T-cell (primary cell): ENCODE measurements at places on chromosomes 3 and 15. TPM values are rescaled to one million over a fixed set of nuclear protein-coding genes. Genes with fewer than 3 reads are reported as not detected.

Gene PATL2
- 48.1 TPM for total RNA-seq

Gene TRH
- total RNA-seq = not detected

Gene GOLGA8O
- total RNA-seq = 3.5 TPM

Gene HGD
- total RNA-seq = 3.6 TPM

Gene UNC45A
- total RNA-seq = 43.9 TPM

Gene LEKR1
- 1.2 TPM for total RNA-seq

Gene GOLGA6L4
- total RNA-seq = 2.3 TPM

Gene TOP2B
- 130 TPM for total RNA-seq

Gene LRRC31
- total RNA-seq = not detected

Gene ZNF501
- 4.6 TPM for total RNA-seq

Gene MORC1
- not detected for total RNA-seq

Gene ZBBX
- total RNA-seq = not detected

DNA sequence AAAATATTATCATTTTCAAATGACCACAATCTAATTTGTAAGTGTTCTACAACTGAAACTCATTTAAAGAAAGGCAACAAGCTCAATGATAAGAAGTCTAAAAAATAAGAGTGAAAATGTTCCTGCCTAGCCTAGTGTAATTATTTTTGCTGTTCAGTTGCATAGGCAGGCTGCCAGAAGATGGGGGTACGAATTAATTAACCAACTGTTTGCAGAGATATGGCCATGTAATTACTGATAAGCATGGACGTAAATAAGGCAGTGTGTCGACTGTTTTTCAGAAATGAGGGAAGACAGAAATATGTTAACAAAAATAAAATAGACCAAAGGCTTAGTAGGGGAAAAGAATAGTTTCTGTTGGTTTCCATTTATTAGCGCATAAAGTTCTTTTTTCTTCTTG, 24.7 kb upstream of the SCAANT1 start:
- peaks cover 9% of the 10 kb centered on the region for H3K4me1 ChIP-seq
- no peaks in the 10 kb centered on the region for H3K36me3 ChIP-seq
- no peak for DNase-seq
- no peak overlapping the region for H3K4me3 ChIP-seq

- no peaks in the 10 kb centered on the region for H3K27me3 ChIP-seq
- DNase-seq = no peak
- H3K36me3 ChIP-seq = no peaks in the 10 kb centered on the region
- no peak overlapping the region for H3K27ac ChIP-seq
- no peak overlapping the region for H3K4me3 ChIP-seq
- no peaks in the 10 kb centered on the region for H3K4me1 ChIP-seq
Observed at GRCh38 chr3:176931991-176932390, 265.3 kb downstream of the TBL1XR1 start.

DNA sequence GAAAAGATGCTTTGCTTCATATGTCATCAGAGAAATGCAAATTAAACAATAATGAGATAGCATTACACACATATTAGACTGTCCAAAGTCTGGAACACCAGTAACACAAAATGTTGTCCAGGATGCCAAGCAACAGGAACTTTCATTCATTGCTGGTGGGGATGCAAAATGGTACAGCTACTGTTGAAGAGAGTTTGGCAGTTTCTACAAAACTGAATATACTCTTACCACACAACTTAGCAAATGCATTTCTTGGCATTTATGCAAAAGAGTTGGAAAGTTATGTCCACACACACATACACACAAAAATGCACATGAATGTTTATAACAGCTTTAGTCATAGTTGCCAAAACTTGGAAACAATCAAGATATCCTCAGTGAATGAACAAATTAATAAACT, 195.2 kb upstream of the MME start:
- no peak overlapping the region for H3K27ac ChIP-seq
- no peaks in the 10 kb centered on the region for H3K36me3 ChIP-seq
- no peak for DNase-seq
- no peaks in the 10 kb centered on the region for H3K27me3 ChIP-seq

DNA sequence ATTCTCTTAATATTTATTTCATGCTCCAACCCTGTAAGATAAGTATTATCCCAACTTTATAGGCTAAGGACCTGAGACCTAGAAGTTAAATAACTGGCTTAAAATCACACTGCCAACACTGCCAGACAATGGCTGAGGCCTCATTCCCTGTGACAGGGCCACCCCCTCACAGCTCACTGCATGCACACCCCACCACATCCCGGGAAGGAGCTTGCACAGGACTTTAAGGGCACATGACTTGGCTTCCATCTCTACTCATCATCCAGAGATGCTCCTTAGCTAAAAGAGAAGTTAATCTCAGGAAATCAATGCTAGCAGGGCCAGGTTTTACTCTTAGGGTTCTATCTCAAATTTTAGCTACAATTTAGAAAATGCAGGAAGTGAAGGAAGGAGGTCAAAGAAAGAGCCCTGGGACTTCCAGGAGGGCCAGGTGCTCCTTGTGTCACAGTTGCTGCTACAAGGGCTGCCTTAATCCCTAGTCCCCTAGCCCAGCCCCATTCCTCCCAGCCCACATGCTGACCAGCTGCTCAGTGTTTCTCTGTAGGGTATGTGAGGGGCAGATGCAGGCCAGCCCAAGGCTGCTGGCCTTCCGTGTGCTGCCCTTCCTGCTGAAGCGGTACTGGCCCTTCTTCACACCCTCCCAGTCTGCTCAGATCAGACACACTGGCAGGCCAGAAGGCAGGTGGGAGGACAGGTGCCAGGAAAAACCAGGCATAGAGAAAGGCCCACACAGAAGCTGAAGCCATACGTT, 53.5 kb downstream of the WWTR1 start:
- no peaks in the 10 kb centered on the region for H3K27me3 ChIP-seq
- no peak overlapping the region for H3K27ac ChIP-seq
- H3K36me3 ChIP-seq = no peaks in the 10 kb centered on the region
- H3K4me1 ChIP-seq = no peaks in the 10 kb centered on the region

GRCh38 chr15:77630056-77630455, 2.7 kb downstream of the LINGO1 start:
- H3K4me1 ChIP-seq = no peaks in the 10 kb centered on the region
- H3K4me3 ChIP-seq = no peak overlapping the region
- no peak for DNase-seq
- peaks cover 68% of the 10 kb centered on the region for H3K27me3 ChIP-seq

DNA sequence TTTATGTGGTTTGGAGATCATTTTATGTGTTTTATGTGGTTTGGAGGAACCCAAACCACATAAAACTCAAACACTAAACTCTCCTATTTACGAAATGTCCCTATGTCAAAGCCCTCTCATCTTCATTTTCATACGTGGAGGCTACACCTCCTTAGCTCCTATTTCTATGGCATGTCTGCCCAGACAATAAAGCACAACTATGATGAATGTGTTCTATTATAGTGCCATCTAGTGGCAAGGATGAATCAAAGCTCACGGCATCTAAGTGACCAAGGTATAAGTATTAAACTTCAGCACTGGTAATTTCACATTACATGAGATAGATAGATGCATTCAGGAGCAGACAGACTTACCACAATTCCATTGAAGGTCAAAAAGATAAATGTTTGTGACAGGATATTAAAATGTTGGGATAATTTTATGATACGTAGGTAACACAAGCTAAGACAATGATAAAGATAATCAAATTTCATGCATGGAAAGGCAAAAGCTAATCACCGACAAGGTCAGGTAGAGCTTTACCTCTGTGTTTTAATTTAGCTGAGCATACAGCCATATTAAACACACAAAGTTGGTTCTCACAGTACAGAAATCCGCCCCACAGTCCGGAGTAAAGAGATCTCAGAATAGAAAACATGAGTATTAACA, 130.6 kb upstream of the FHIT start:
- H3K27me3 ChIP-seq = no peaks in the 10 kb centered on the region
- no peaks in the 10 kb centered on the region for H3K36me3 ChIP-seq
- H3K27ac ChIP-seq = no peak overlapping the region
- H3K4me1 ChIP-seq = no peaks in the 10 kb centered on the region
- H3K4me3 ChIP-seq = no peak overlapping the region
- DNase-seq = no peak

GRCh38 chr15:78082106-78082742, 4.7 kb upstream of the TBC1D2B start:
- no peak for DNase-seq
- no peak overlapping the region for H3K27ac ChIP-seq
- H3K4me1 ChIP-seq = peaks cover 9% of the 10 kb centered on the region
- H3K36me3 ChIP-seq = no peaks in the 10 kb centered on the region
- H3K27me3 ChIP-seq = no peaks in the 10 kb centered on the region

GRCh38 chr3:72894976-72895552, 7.2 kb downstream of the GXYLT2 start:
- no peaks in the 10 kb centered on the region for H3K4me1 ChIP-seq
- H3K27me3 ChIP-seq = peaks cover 24% of the 10 kb centered on the region
- DNase-seq = no peak
- no peaks in the 10 kb centered on the region for H3K36me3 ChIP-seq
- H3K4me3 ChIP-seq = no peak overlapping the region
- no peak overlapping the region for H3K27ac ChIP-seq

GRCh38 chr3:122952520-122952919, 75.0 kb downstream of the SEMA5B start:
- H3K36me3 ChIP-seq = no peaks in the 10 kb centered on the region
- no peak overlapping the region for H3K27ac ChIP-seq
- DNase-seq = no peak
- no peaks in the 10 kb centered on the region for H3K4me1 ChIP-seq
- H3K27me3 ChIP-seq = peaks cover 17% of the 10 kb centered on the region

GRCh38 chr3:61172684-61173083, 78.6 kb downstream of the FHIT start:
- no peak overlapping the region for H3K4me3 ChIP-seq
- H3K27me3 ChIP-seq = no peaks in the 10 kb centered on the region
- no peaks in the 10 kb centered on the region for H3K36me3 ChIP-seq
- H3K27ac ChIP-seq = no peak overlapping the region
- no peaks in the 10 kb centered on the region for H3K4me1 ChIP-seq

- H3K4me1 ChIP-seq = no peaks in the 10 kb centered on the region
- H3K27ac ChIP-seq = no peak overlapping the region
- no peak for DNase-seq
- no peak overlapping the region for H3K4me3 ChIP-seq
- H3K36me3 ChIP-seq = no peaks in the 10 kb centered on the region
Observed at GRCh38 chr15:69225355-69226022, 65.1 kb downstream of the GLCE start.

- H3K36me3 ChIP-seq = no peaks in the 10 kb centered on the region
- H3K27ac ChIP-seq = no peak overlapping the region
- no peak for DNase-seq
- H3K4me3 ChIP-seq = no peak overlapping the region
- H3K4me1 ChIP-seq = no peaks in the 10 kb centered on the region
Observed at GRCh38 chr3:70646635-70647034, 334.2 kb upstream of the MDFIC2 start.

GRCh38 chr15:38189671-38190295, 62.9 kb upstream of the SPRED1 start:
- H3K4me1 ChIP-seq = no peaks in the 10 kb centered on the region
- no peaks in the 10 kb centered on the region for H3K36me3 ChIP-seq
- H3K27me3 ChIP-seq = no peaks in the 10 kb centered on the region
- DNase-seq = no peak
- H3K4me3 ChIP-seq = no peak overlapping the region

- DNase-seq = no peak
- no peaks in the 10 kb centered on the region for H3K36me3 ChIP-seq
- no peak overlapping the region for H3K4me3 ChIP-seq
- no peak overlapping the region for H3K27ac ChIP-seq
Observed at GRCh38 chr3:61029194-61029593, 222.1 kb downstream of the FHIT start.

GRCh38 chr3:23756206-23756840, 49.4 kb upstream of the UBE2E1 start:
- DNase-seq = no peak
- H3K27ac ChIP-seq = no peak overlapping the region
- H3K4me3 ChIP-seq = no peak overlapping the region
- no peaks in the 10 kb centered on the region for H3K36me3 ChIP-seq
- no peaks in the 10 kb centered on the region for H3K27me3 ChIP-seq

DNA sequence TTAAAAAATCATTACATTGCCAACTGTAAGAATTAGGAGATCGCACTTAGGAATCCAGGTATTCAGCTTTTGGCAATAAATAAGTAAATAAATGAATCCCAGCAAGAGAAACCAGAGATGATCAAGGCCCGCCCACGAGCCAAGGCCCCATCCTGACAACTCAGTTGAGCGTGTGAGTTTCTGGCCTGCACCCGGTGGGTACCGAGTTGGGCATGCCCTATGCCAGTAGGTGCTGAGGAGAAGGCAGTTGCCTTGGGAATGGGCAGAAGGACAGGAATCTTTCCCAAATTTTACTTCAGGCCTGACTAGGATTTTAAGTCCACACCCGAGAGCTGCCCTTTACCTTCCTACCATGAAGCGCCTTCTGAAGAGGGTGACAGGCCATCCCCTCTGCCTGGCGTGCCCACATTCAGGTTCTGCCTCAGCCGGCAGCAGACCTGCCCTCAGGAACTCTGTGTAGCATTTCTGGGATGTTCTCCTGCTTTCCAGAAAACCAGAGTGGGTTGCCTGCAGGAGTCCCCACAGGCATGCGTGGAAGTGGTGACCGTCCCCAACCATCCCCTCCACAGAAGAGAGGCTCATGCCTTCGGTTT, 99.3 kb upstream of the ALDH1A3 start:
- no peaks in the 10 kb centered on the region for H3K36me3 ChIP-seq
- H3K4me3 ChIP-seq = no peak overlapping the region
- peaks cover 24% of the 10 kb centered on the region for H3K27me3 ChIP-seq
- no peaks in the 10 kb centered on the region for H3K4me1 ChIP-seq

GRCh38 chr3:5731100-5731499, 543.6 kb downstream of the EDEM1 start:
- H3K36me3 ChIP-seq = no peaks in the 10 kb centered on the region
- no peak overlapping the region for H3K27ac ChIP-seq
- no peaks in the 10 kb centered on the region for H3K27me3 ChIP-seq
- no peak overlapping the region for H3K4me3 ChIP-seq
- no peaks in the 10 kb centered on the region for H3K4me1 ChIP-seq

DNA sequence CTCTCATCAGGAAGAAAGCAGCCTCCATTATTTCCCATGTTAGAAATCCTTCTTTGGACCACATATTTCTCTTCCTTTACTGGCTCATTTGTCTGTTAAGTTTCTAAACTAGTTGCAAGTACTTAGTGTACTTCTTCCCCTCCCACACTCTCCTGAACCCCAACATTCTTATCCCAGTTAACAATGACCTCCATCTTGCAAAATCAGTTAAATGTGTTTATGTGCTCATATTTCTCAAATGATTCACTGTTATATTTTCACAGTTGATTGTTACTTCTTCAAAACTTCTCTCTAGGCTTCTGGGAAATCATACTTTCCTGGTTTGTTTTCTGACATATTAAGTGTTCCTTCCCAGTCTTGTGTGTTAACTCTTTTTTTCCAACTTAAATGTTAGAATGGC, 856.9 kb downstream of the EPHA3 start:
- H3K27me3 ChIP-seq = no peaks in the 10 kb centered on the region
- H3K36me3 ChIP-seq = no peaks in the 10 kb centered on the region
- no peaks in the 10 kb centered on the region for H3K4me1 ChIP-seq
- DNase-seq = no peak
- H3K4me3 ChIP-seq = no peak overlapping the region

DNA sequence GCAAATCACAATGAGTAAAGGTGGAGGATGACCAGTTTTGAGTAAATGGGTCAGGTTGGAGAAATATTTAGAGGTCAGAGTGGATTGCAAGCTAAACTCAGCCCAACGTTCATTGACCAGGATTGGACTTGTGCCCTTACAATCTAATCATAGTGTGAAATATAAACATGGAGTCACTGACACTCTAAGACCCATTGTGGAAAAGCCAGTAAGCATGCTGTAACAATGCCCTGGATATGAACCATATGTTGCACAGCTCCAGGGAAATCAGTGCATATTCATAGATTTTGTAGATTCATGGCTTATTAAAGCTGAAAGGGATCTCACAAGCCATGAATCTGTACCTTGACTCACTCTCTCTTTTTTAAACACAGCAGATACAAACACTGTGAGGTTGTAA, 660.2 kb upstream of the LMCD1 start:
- H3K27me3 ChIP-seq = no peaks in the 10 kb centered on the region
- no peaks in the 10 kb centered on the region for H3K36me3 ChIP-seq
- H3K4me1 ChIP-seq = no peaks in the 10 kb centered on the region
- no peak for DNase-seq
- no peak overlapping the region for H3K4me3 ChIP-seq
